Forelimb muscle (tissue), 1 donor: ENCODE measurements at places on chromosomes 1 and 21. TPM values are rescaled to one million over a fixed set of nuclear protein-coding genes. Genes with fewer than 3 reads are reported as not detected.

The RCSD1 gene
- polyA plus RNA-seq: 52.9 TPM

The ABCG1 gene
- polyA plus RNA-seq: 6.7 TPM

The TNNT2 gene
- 1,099 TPM for polyA plus RNA-seq

The OR6N1 gene
- polyA plus RNA-seq: not detected

The FUBP1 gene
- 174 TPM for polyA plus RNA-seq

The MRPS21 gene
- 45.4 TPM for polyA plus RNA-seq

The KPRP gene
- not detected for polyA plus RNA-seq

The OR14K1 gene
- not detected for polyA plus RNA-seq

The ZMPSTE24 gene
- polyA plus RNA-seq: 23.9 TPM

GRCh38 chr1:243264717-243265116 lies 8.9 kb downstream of the SDCCAG8 start:
- DNase-seq: no peak

DNA sequence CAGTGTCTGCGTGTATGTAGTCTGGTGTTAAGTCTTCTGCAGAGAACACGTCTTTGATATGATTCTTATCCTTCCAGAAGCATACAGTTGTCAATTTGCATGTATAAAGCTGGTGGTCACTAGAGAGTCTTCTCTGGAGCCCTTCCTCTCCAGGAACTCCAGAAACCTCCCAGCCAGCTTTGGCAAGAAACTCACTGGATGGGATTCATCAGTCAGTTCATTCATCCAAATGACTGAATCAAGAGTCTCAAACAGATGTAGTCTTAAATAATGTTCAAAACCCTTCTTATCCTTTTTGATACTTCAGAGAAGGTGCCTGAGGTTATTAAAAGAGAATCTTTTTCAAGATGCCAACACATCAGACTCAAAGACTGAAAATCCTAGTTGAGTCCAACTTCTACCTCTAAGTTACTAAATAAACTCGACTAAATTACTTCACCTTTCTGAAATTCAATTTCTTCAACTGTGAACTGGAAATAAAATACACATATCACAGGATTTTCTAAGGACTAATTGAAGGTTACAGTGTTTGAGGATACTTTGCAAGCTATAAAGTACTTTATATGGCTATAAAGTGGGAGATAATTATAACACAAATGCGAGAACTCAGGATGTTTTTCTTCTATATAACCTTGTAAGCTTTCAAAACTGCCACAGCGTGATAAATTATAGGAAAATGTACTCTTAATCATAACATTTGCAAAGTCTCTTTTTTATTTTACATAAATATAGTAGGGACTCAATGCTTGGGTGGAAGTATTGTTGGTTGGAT lies 252.4 kb downstream of the FGGY start:
- no peak for DNase-seq

DNA sequence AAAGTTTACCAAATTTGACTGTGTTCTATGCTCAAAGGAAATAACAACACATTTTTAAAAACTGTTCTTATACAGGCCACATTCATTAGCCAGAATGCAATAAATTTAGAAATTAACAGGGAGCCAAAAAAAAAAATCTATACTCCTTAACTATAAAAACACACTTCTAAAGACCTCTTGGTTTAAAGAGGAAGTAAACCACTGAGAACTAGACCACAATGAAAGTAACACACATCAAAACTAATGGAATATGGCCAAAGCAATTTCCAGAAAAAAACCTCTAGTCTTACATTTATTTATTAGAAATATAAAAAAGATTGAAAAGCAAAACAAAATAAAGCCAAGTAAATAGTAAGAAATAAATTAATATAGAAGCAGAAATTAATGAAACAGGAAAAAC lies 48.9 kb upstream of the GADD45A start:
- no peak for DNase-seq

GRCh38 chr21:16310176-16310575 lies 580.4 kb downstream of the USP25 start:
- DNase-seq: no peak

DNA sequence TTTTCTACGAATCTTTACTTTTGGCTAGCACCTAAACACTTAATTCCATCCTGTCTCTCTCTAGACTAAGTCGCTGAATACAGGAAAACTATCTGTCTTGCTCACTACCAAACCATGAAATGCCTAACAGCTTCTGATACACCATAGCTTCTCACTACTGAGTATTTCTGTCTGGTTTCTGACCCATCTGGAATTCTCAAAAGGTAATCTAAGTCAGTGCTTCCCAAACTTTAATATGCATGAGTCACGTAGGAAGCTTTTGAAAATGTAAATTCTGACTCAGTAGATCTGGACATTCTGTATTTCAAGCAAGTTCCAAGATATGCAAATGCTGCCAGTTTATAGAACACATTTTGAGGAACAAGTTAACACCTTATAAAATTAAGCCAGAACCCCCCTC lies 9.2 kb upstream of the OVGP1 start:
- no peak for DNase-seq

GRCh38 chr1:157097692-157098091 lies 1.9 kb downstream of the ETV3L start:
- no peak for DNase-seq

DNA sequence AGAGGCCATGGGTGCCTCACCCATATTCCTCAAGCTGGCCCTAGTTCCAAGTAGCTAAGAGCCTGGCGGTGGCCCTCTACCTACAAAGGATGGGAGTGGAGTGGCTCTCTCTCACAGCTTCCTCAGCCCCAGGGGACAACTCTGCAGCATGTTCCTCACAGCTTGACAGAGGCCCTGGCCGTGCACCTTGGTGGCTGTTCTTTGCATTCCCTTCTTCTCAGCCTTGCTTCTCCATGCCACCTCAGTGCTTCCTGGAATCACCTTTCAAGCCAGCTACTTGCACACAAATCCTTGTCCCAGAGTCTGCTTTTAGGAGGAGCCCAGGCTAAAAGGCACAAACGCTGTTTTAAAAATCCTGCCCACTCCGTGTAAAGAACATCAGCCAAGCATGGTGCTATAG lies 69.0 kb upstream of the DIRAS3 start:
- no peak for DNase-seq

DNA sequence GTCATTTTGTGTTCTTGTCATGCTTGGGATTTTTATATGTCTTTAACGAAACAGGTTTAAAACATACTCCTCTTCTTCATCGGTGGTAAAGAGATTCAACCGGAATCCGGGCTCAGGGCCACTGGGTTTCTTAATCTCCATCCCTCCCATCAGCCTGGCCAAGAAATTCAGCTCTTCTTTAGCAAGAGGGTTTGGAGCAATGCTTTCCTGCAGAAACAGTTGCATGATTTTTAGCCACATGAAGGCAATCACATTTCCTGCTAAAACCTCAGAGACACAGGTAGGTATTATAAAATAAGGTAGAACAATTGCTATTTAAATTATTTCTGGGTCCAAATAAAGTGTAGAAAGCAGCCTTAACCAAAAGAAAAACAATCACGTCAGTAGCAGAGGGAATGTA lies 22.7 kb upstream of the LSM10 start:
- DNase-seq: no peak

GRCh38 chr1:241411056-241411775 lies 54.2 kb upstream of the RGS7 start:
- no peak for DNase-seq

- no peak for DNase-seq
These were observed 402.0 kb downstream of the MATN1 start for GRCh38 chr1:30321246-30321910.

- no peak for DNase-seq
These were observed 61.7 kb downstream of the ERICH3 start for GRCh38 chr1:74611887-74612286.

DNA sequence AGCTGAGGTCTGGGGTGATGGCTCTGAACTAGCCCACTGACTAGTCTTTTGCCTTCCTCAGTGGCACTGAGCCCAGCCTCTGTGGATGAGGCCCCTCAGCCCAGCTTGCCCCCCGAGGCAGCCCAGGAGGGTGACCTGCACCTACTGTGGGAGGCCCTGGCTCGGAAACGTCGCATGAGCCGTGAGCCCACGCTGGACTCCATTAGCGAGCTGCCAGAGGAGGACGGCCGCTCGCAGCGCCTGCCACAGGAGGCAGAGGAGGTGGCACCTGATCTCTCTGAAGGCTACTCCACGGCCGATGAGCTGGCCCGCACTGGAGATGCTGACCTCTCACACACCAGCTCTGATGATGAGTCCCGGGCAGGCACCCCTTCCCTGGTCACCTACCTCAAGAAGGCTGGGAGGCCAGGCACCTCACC lies 87.8 kb downstream of the TRIM11 start:
- DNase-seq: no peak

DNA sequence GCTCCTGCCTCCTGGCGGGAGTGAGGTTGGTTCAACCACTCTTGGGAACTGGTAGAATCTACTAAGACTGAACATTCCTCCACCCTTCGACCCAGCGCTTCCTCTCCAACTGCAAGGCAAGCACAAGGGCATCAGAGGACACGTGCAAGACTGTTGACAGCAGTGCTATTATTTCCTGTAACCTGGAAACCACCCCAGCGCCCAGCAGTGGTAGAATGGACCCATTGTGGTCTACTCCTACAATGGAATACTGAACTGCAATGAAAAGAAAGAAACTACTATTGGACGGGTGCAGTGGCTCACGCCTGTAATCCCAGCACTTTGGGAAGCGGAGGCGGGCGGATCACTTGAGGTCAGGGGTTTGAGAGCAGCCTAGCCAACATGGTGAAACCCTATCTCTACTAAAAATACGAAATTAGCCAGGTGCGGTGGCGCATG lies 33.0 kb upstream of the TARDBP start:
- DNase-seq: no peak

DNA sequence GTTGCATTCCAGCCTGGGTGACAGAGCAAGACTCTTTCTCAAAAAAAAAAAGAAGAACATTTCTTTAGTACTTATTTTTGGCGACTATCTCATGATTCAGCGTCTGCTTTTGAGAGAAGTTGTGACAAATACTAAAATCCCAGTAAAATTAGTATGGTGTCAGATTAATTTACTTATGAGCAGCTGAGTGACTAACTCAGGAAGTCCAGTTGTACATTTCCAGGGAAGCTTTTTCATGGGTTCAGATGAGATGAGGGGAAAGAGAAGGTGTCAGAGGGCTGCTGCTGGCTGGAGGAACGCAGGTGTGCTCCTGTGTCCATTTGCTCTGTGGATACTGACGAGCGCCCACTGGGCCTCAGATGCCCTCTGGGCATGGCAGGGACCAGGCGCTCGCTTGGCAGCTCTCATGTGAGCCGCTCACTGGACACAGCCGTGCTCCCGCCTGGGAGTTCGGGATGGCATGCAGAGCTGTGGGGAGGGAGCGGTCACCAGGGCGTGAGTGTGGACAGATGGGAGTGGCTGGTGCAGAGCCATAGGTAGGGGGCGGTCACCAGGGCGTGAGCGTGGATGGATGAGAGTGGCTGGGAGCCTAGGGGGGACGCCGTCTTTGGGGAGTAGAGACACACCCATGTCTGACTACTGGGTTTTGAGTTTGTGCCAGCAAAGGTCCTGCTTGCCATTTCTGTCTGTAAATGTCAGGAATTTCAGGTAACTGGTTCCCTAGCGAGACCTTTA lies 55.0 kb downstream of the ADARB1 start:
- DNase-seq: no peak
